ENCODE measurements at places on chromosomes 1 and 21.

GRCh38 chr1:114755006-114755931 lies 2.5 kb downstream of the CSDE1 start:
- DNase-seq = no peak

GRCh38 chr1:4161366-4162006 lies 261.4 kb upstream of the C1orf174 start:
- DNase-seq = no peak

GRCh38 chr1:39866767-39867166 lies 16.5 kb downstream of the TRIT1 start:
- DNase-seq = no peak

- peak; percentile 16 for DNase-seq
These were observed 398.4 kb downstream of the ZP4 start for GRCh38 chr1:237492359-237492758.

- no peak for DNase-seq
These were observed 87.7 kb downstream of the CASZ1 start for GRCh38 chr1:10708757-10709156.

DNA sequence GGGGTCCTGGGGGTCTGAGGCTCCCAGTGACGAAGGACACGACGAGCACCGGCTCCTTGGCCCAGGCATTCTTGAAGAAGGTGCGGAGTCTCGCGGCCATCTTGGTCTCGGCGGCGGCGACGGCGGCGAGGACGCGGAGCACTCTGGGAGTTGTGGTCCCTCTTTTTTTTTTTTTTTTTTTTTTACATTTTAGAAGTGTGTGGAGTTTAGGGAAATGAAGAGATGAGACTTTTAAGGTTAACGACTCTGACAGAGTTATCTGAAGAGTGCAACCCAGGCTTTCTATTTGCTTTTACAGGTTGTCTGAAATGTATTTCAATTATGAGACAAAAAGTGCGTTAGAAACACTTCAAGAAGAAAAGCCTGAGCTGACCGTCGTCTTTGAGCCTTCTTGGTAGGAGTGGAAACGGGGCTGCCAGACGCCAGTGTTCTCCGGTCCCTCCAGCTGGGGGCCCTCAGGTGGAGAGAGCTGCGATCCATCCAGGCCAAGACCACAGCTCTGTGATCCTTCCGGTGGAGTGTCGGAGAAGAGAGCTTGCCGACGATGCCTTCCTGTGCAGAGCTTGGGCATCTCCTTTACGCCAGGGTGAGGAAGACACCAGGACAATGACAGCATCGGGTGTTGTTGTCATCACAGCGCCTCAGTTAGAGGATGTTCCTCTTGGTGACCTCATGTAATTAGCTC lies 9.7 kb downstream of the OR2B11 start:
- peak; percentile 63 for DNase-seq

GRCh38 chr1:40360631-40361030 lies 12.9 kb upstream of the SMAP2 start:
- DNase-seq = no peak
